ENCODE measurements at places on chromosomes 1 and 21.

- no peak for DNase-seq
Observed at GRCh38 chr21:33112151-33112550, 42.2 kb downstream of the OLIG1 start.

- DNase-seq: no peak
Observed at GRCh38 chr1:30929135-30929889, 20.8 kb upstream of the SDC3 start.

DNA sequence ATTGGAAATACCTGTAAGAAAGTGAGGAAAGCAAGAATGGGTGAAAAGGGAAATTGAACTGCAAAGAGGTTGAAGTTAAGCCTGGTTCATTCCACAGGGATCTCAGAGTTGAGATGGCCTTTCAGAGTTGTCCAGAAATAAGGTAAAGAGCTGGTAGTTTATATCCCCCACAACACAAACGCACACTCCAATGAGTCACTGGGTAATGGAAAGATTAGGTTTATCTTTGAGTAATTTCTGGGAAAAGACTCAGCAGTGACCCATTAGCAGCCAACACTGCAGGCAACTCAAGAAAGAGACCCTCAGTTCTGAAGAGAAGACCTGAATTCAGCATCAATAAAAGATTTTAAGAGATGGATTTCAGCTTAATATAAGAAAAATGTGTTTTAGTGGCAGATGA is 485.5 kb downstream of the PTPRC start:
- DNase-seq: no peak

- DNase-seq: no peak
Observed at GRCh38 chr1:157494093-157494492, 58.2 kb downstream of the FCRL5 start.

- DNase-seq: no peak
Observed at GRCh38 chr21:32064281-32064910, 191.6 kb downstream of the HUNK start.

GRCh38 chr21:45894906-45895777 is 86.4 kb upstream of the COL6A1 start:
- DNase-seq: no peak

DNA sequence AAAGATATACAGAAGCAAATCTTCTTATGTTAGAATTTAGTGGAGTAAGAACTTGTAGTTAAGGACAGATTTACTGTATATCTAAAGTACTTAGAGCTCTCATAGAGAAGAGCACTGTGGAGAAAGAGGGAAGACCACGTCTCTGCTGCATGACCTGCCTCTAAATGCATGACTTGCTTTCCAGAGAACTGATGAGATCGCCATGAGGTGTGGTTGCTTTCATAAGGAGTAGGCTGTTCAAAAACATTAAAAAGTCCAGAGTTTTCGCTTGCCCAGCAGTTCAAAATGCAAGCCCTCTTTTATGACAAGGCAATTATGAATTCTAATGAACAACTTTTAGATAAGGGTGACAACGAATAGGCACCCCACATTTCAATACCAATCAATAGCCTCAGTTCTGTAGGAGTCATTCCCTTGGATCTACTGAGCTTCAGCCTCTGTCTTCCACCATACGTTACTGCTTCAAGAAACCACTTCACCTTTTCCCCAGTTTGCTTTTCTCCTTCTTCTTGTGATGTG is 24.9 kb downstream of the SLC30A10 start:
- no peak for DNase-seq

DNA sequence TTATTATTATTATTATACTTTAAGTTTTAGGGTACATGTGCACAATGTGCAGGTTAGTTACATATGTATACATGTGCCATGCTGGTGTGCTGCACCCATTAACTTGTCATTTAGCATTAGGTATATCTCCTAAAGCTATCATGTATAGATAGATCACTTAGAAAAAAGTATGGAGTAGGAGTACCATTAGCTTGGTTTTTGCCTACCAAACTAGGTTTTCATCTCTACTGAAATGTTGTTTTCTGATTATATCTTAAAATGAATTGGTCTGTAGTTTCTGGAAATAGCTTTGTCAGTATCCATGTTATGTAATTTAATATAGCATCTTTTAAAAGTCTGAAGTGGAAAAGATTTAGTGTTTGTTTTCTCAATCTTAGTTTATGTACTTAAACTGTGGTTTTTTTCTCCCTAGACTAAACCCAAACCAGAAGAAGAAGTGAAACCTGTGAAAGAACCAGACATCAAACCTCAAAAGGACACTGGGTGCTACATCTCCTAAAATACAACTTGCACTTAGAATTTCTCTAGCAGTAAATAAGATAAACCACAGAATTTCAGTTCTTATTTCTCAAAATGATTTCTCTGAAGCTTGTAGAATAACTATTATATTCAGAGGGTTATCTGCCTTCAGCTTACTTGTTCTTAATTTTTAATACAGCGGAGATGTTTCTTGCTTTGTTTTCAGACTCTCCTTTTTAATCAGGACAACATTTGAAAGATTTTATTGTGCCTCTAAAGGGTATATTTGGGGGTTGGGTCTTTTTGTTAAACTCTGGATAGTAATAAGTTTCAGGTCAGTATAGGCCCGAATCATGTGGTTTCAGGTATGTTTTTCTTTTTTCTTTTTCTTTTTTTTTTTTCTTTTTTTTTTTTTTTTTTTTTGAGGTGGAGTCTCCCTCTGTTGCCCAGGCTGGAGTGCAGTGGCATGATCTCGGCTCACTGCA is 4.5 kb upstream of the FAM177B start:
- DNase-seq: no peak

DNA sequence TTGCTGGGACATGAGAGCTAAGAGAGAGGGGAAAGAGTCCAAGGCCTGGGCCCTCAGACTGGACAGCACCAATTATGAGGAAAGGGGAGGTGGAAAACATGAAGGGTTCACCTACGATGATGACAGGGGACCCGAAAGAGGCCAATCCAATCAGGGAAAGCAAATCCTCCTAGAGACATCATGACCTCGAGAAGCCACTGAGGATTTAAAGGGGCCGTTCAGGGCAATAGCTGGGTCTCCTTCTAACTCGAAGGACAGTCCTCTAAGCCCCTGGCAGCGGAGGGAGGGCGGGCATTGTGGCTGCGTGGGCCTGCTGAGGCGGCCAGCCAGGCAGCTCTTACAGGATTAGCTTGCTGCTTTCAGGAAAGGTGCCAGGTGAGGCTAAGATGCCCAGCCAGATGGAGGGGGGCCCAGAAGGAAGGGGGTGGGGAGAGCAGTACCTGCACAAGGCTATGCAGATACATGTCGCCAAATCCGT is 7.4 kb downstream of the MEF2D start:
- no peak for DNase-seq

GRCh38 chr1:172887162-172887561 is 163.6 kb downstream of the TNFSF18 start:
- DNase-seq: no peak

DNA sequence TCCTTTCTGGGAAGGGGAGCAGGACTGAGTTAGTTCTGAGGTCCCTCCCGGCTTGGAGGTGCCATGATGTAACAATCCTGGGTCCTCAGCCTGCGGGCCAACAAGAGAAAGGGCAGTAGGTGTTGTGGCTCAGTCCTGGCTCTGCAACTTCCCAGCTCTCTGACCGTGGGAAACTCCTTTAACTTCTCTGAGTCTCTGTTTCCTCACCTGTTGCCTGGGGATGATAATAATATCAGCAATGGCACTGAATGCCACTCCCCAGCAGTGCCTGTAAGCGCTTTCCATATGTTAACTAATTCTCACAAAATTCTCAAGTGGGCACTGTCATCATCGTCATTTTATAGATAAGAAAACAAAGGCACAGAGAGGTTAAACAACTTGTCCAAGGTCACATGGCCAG is 2.3 kb downstream of the PADI3 start:
- no peak for DNase-seq

- DNase-seq: no peak
Observed at GRCh38 chr1:117610036-117610435, 4.2 kb downstream of the TENT5C start.

DNA sequence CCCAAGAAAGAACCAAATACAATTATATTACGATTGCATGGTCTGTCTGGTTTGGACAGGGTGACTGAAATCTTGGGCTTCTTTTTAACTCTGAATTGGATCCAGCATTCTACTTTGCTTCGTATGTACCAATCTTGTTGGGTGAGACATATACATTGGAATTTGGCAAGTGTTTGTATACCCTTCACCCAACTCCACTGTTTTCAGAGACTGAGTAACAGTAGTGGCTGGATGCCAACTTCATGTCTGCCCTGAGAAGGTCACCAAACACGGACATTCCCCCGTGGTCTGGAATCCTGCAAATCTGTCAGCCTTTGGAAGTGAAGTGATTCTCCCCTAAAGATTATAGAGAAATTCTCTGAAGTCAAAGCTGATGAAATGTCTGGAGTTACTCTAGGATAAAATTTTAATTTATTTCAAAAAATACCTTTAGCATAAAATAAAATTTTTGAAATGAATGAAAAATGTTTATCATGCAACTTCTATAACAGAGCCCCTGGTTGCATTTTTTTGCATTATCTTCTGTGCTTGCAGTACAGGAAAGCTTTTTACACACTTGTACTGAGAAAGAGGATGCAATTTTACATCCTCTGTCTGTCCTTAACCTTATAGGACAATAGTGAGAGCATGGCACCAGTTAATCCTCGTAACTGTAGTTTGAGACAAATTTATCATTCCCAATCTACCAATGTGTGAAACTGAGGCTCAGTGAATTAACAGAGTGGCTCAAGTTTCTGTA is 201.8 kb downstream of the DISC1 start:
- DNase-seq: no peak

- DNase-seq: no peak
Observed at GRCh38 chr21:21045518-21045917, 47.3 kb downstream of the NCAM2 start.

GRCh38 chr1:43760745-43761317 is 53.5 kb downstream of the ST3GAL3 start:
- DNase-seq: no peak

DNA sequence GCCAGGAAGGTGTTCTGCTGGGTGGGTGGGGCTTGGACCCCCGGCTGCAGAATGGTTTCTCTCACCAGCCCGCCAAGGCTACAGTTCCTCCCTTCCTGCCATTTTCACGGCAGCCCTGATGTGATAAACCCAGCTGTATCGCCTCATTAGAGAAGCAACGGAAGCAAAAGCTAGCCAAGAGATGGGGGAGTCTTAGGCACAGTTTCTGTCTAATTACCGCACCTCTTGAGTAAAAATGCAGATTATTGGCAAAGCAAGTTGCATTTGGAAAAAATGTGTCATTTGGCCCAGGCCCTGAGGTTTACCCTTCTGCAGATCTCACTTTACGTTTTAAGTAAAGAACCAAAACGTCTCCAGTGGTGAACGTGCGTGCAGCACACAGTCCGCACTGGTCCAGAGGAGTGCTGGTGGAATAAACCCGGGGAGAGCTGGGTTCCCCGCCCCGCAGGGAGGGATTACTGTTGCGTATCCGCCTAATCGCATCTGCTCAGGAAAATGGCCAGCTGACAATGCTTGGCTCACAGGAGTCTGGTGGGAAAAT is 109.9 kb downstream of the GALNT2 start:
- DNase-seq: no peak

GRCh38 chr1:200305806-200306205 is 104.0 kb downstream of the ZNF281 start:
- no peak for DNase-seq

DNA sequence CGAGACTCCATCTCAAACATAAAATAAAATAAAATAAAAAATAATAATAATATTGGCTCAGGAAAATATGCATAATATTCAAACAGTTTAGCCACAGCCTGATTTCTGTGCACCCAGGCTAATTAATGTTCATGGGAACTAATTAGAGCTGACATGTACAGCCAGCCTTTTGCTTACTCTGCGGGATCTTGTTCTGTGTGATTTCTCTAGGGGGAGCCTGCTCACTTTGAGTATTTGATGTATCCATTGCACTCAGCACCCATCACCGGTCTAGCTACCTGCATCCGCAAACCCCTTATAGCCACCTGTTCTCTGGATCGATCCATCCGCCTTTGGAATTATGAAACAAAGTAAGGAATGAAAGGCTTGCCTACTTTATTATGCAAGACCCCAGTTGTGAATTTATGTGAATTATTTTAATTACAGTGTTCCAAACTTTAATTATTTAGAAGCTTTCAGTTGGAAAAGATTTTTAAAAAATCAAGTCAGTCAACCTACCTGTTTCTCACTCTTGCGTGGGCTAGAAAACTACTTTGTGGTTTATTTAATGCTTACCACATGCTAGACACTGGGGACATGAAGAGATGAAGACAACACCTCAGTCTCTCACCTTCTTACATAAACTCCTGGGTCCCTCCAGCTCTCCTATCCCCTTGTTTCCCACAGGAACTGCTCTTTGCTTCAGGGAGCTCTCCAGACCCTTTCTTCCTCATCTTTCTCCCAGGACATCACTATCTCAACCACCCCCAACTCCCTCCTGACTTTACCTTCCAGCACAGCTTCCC is 25.4 kb downstream of the CFAP57 start:
- DNase-seq: no peak
